Heart left ventricle (tissue), 16 donors: ENCODE measurements at places on chromosomes 13 and 19. TPM values are rescaled to one million over a fixed set of nuclear protein-coding genes. Genes with fewer than 3 reads are reported as not detected.

The GPC6 gene
- polyA plus RNA-seq, result 0.93 TPM

The TLE6 gene
- polyA plus RNA-seq, result 1.3 TPM

The AXL gene
- 5.0 TPM for polyA plus RNA-seq

The ZNF556 gene
- not detected for polyA plus RNA-seq
